B cell (primary cell): ENCODE measurements at places on chromosomes 4 and X. TPM values are rescaled to one million over a fixed set of nuclear protein-coding genes. Genes with fewer than 3 reads are reported as not detected.

Gene ARHGAP6
- 0.61 and 1.6 TPM in 2 replicates for polyA plus RNA-seq

Gene XKRX
- polyA plus RNA-seq, result 4.0 and 4.6 TPM in 2 replicates

DNA sequence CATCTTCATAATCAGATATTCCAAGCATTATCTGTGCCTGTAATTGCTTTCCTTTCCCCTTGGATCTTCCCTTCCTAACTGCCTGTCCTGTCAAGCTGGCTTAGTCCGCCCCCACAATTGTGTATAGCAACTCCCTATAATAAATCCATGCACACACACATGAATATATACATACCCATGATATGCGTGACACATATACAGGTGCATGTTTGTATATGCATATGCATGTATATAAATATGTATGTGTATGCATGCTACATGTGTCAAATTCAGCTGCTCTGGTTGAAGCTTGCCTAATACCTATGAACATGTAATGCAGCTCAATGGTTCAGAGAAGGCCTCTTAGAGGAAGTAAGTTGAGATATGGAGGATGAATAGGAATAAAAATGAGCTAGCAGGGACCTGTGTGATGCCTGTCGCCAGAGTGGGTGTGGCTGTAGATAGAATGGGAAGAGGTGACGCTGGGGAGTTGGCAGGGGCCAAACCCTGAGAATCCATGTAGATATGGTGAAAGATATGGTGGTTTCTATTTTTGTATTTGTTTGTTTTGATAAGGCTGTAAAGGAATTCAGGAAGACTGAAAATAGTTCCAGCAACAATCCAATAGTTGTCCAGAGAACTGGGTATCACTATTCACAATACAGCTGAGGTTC, 595.0 kb upstream of the BOD1L1 start:
- H3K36me3 ChIP-seq, result no peaks in the 10 kb centered on the region
- no peak for DNase-seq
- no peaks in the 10 kb centered on the region for H3K4me1 ChIP-seq
- H3K27me3 ChIP-seq, result no peaks in the 10 kb centered on the region
- no peak overlapping the region for H3K27ac ChIP-seq

GRCh38 chr4:145808021-145808650, 128.2 kb downstream of the C4orf51 start:
- no peaks in the 10 kb centered on the region for H3K4me1 ChIP-seq
- H3K4me3 ChIP-seq, result no peak overlapping the region
- peaks cover 5% of the 10 kb centered on the region for H3K36me3 ChIP-seq
- DNase-seq, result no peak

DNA sequence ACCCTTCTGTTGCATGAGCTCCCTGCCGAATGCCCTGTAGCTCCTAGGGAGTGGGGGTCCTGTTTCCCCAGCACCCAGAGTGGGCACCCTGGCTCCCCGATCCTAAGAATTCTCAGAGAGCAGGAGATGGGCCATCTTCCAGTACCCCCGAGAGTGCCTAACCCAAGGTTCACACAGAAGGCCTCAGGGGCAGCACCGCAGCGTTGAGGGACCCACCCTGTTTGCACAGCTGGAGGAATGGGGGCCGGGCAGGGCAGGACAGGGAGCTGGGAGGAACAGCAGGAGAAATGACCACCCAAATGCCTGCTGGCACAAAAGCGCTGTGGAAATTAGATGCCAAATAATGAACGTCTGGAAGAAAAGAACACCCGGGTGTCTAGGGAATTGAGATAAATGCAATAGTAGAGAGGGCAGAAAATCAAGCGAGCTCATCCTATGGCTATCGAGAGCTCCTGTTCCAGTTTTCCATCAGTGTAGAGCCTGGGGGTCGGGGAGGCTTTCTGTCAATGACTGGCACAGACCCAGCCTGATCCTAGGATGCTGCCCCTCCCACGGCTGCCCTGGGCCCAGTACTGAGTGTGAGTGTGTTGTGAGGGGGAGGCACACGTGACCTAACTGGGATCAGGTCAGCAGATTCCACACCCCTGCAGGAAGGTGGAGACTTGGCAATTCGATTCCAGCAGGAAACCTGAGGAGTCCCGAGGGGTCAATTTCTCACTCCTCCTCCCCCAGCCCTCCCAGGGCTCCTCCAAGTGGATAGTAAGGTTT, 25.7 kb downstream of the SEPTIN6 start:
- no peak for DNase-seq
- no peaks in the 10 kb centered on the region for H3K27me3 ChIP-seq
- H3K4me3 ChIP-seq, result no peak overlapping the region

Gene PNMA6F
- not detected in 2 replicates for polyA plus RNA-seq

GRCh38 chr4:13523591-13524503, 20.5 kb downstream of the NKX3-2 start:
- peaks cover 69% of the 10 kb centered on the region for H3K27me3 ChIP-seq
- no peaks in the 10 kb centered on the region for H3K36me3 ChIP-seq
- peak; percentile 19 for DNase-seq
- peaks cover 35% of the 10 kb centered on the region for H3K4me1 ChIP-seq

DNA sequence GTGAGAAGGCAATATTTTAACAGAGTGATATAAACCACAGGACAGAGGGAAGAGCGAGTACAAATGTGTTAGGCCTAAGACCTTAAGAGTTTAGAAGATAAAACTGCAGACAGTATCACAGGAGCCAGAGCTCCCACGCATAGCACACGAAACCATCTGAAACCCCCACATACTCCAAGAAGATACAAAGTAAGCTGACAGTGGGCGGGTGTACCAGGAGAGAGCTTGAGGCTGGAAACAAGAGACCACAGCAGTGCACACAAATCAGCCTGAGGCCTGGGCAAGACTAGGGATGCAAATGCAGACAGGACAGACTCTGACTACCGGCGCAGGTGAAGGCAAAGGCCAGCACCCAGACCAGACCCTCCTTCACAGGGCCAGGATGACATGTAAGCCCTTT, 54.1 kb upstream of the ARHGAP24 start:
- DNase-seq, result no peak
- H3K4me3 ChIP-seq, result no peak overlapping the region
- H3K36me3 ChIP-seq, result no peaks in the 10 kb centered on the region
- no peaks in the 10 kb centered on the region for H3K27me3 ChIP-seq
- H3K27ac ChIP-seq, result no peak overlapping the region
